ENCODE measurements at places on chromosomes 2 and 18.

- no peak for DNase-seq
These were observed 718.8 kb upstream of the PKDCC start for GRCh38 chr2:41329040-41329439.

- DNase-seq, result no peak
These were observed 523.0 kb downstream of the TXNL1 start for GRCh38 chr18:56115071-56116015.

DNA sequence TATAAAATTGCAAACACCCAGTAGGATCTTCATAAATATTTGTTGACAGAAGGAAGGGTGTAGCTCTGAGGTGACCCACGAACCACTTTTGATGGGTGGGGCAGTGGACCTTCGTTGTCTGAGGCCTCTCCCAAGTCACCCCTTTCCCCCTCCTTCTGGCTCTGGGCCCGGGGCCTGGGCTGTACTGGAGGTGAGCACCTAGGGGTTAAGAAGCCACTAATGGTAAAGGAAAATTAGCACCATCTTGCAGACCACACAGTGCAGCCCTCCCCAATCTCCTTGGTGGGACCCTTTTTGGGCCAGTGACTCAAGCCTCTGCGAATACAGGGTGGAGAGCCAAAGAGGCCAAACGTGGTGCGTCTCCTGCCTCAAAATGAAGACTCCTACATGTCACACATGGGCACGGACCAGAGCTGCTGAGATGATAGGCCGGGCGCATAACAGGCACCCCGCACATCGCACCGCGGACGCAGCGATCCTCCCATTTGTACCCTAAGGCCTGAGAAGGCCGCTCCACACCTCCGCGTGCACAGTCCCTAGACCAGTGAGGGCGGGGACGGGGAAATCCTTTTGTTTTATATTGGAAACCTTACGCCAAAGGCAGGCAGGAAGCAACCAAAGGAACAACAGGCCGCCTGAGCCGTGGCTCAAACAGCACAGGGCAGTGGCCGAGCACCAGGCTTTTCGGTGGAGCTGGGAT, 31.9 kb upstream of the ATP6V1B1 start:
- DNase-seq, result no peak

DNA sequence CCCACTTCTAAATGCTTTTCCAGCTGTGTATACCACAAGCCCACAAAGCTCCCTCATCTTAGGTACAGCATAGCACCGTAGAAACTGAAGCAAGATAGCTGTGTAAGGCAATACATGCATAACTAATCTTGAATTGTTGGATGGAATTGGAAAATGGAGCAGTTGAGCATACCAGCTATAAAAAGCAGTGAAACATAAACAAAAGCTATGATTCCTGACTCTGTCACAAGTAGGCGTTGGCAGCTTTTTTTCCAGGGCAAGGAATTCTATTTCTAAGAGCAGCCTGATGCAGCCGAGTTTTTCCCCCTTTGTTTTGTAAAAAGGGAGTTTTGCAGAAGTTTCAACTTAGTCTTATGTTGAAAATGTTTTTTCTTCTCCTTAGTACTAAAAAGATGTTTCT, 32.4 kb downstream of the MOGAT1 start:
- no peak for DNase-seq

- DNase-seq, result no peak
These were observed 1285.5 kb upstream of the TMEFF2 start for GRCh38 chr2:193480187-193480586.

DNA sequence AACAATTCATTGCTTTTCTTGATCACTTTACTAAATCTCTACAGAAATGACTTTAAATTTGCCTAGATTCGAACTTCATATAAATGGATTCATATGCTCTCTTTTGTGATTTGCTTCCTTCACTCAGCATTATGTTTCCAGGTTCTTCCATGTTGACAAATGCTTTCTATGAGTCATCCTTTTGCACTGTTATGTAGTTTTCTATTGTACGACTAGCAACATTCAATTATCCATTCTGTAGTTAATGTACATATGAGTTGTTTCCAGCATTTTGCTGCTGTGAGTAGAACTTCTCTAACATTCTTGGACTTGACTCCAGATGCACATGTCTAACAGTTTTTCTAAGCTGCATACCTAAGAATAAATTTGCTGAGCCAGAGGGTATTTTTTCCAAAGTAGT, 66.5 kb upstream of the NEUROD1 start:
- DNase-seq, result no peak

DNA sequence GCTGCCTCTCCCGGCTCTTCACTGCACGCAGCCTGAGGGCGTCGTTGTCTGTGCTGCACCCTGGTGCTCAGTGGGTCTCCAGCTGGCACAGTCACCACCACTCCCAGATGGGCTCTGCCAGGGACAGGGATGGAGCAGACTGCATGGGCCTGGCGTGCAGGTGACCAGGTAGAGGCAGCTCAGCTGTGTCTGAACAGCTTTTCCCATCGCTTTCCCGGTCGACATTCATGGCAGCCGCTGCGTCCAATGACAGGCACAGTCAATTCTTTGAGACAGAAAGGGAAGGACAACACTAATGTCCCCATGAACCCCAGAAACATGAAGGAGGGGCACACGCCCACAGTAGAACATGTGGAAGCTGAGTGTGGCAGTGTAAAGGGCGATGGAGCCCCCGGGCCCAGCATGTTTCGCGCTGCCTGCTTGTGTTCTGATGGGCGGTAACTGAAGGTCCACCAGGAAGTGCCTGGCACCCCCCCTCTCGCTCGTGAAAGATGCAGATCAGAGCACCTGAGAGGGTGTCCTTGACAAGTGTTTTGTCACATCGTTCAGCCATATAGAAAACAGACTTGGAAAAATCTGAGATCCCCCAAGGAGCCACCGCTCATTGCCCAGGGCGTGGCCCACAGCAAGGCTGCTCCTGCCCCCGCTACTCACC, 122.4 kb downstream of the NFATC1 start:
- no peak for DNase-seq

GRCh38 chr18:49342690-49343089, 117.8 kb downstream of the DYM start:
- DNase-seq, result no peak

DNA sequence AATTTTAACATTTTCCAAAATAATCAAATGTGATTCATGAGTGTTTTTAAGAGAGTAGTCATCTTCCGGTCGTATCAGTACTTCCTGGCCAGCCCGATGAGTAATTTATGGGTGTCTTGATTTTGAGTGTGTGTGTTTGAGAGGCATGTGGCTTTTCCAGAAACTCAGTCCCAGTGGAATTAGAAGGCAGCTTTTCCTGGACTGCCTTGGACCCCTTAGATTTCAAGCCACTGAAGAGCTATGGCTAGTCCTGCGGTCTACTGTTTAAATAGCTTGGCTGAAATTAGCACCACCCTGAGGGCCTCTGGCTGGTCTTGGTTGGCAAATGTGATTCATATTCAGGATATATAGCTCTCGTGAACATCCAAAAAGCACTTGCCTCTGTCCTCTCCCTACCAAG, 59.4 kb downstream of the HK2 start:
- DNase-seq, result no peak

- DNase-seq, result no peak
These were observed 634.6 kb upstream of the SLC39A10 start for GRCh38 chr2:195022508-195022830.

DNA sequence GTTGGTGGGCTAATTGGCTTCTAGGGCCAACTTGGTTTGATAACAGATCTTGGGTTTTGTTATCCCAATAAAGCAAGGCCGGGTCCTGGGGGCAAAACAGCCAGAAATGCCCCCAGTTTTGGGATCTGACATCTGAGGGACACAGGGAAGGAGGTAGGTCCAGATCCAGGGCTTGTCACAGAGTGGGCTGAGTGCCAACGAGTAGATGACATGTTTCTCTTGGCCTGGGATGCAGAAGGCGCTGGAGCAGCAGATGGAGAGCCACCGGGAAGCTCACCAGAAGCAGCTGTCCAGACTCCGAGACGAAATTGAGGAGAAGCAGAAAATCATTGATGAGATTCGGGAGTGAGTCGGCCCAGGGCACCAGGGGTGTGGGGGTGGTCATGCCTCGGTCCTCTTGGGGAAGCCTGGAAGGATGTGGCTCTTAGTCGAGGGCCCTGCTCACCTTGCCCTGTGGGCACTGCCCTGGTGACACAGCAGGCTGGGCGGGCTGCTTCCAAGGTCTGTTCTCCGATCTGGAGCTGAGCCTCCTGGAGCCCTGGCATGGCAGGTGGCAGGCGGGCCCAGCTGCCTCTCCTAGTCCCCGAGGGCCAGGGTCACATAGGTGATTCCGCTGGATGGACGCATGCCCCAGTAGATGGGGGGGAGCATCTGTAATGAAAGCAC, 40.2 kb upstream of the LYPD6B start:
- no peak for DNase-seq

GRCh38 chr2:170822290-170823087, 5.8 kb downstream of the GAD1 start:
- no peak for DNase-seq

GRCh38 chr2:228866781-228867180, 404.3 kb downstream of the PID1 start:
- DNase-seq, result no peak

DNA sequence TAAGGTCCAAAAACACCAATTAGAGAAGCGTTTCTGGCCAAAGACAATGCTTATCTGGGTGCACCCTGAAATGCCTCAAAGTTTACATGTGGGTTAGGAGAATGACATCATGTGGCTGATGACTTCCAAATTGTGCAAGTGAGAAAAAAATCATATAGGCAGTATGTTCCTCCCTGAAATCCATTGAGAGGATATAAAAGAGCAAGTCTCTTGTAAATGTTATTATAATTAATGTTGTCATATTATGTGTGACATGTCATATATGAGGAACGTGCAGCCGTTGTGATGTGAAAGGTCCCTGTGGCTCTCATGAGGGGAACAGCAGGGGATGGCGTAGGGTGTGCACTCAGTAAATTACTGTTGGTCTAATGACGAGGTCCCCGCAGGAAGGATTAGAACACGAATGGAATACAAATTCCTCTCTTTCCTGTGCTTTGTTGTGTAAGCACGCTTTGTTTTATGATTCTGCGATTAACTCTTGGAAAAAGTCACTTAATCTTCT, 290.8 kb downstream of the PRKCE start:
- DNase-seq, result no peak

DNA sequence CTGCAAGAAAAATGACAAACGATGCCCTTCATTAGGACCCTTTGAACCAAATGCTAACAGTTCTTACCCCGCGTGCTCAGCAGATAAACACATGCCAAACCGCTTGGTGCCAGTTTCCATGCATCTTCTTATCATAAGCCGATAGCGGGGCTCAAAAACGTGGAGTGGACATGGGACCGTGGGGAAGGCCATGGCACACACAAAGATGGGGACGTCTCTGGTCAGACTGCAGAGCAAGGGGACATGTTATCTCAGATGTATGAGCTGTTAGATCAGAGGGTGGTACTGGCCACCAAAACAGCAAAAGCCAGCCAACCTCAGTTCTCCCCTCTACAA, 28.2 kb downstream of the LONRF2 start:
- DNase-seq, result no peak

DNA sequence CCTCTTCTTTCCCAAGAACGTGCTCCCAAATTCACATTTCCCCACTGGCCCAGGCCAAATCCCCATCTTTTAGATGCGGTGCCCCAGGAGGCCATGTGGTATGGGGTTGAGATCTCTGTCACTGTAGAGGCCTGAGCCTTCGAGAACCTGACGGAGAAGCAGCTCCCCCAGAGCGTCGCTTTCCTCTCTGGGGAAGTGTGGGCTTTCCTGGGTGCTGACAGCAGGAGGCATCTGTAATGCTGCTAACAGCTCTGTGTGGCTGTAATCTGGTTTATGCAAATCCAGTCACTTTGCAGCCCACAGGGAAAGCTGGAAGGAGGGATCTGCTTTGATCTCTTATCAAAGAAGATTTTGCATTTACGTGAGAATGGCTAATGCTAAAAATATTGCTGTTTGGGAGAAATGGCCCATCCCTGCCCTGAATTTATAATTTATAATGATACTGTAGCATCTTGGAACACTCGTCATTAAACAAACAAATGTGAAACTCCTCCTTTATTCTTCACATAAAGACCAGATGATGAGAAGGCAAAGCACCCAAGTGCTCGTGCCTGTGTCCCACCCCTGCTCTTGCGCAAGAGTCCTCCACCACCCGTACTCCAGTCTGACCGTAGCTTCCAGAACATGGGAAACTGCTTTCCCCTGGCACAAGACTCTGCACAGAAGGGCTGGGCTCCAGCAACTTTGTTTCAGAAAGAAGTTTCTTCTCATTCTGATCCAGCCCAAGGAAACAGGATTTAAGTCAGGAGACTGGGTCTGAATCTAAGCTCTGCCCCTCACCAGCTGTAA, 109.9 kb upstream of the EPC2 start:
- DNase-seq, result no peak

DNA sequence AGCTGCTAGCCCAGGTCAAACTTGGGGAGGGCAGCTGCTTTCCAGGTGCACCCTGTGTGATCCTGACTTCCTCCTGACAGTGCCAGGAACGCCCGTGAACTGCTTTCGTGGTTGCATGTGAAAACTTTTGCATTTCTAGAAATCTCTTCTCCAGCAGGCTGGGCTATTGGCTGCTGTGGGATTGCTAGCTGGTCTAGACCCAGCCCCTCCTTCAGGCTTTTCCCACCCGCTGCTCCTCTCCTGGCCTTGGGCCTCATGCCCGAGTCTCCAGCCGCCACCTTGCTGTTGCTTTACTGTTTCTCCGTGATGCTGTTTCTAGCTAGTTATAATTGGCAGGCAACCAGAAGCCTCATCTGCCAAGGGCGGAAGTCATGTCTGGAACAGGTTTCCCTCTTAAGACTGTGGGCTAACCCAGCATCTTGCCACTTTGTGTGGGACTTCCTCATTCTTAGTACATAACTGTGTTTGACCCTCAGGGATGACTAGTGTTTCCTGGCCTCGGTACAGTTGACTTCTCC, 27.0 kb upstream of the MGAT4A start:
- peak; percentile 7 for DNase-seq

DNA sequence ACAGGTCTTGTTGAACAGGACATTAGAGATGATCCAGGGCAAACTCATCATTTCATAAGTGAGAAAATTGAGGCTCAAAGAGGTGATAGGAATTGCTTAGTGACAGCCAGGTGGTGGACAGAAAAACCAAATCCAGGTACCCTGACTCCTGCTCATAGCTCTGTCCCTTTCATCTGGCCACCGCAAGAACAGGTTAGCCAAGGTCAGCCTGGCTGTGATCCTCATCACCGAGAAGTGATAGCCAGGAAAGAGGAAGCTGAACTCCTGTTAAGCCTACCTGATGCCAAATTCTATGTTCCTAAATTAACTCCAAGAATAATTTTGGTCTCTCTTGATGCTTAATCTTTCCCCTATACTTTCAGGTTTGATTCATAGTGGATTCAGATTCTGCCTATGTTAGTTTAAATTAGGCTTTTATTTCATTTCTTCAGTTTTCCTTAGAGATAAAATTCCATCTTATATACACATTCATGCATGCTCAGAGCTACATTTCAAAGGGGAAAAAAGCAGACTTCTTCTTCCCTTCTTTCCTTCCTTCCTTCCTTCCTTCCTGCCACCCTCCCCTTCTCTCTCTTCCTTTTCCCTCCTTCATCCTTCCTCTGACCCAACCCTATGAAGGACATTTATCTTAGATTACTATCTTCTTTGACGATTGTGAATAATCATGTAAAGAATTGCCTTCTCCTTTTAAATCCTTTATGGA, 17.3 kb upstream of the CRIM1 start:
- no peak for DNase-seq

All from AG04449 (cell line).